ENCODE measurements at places on chromosomes 12 and 14.

DNA sequence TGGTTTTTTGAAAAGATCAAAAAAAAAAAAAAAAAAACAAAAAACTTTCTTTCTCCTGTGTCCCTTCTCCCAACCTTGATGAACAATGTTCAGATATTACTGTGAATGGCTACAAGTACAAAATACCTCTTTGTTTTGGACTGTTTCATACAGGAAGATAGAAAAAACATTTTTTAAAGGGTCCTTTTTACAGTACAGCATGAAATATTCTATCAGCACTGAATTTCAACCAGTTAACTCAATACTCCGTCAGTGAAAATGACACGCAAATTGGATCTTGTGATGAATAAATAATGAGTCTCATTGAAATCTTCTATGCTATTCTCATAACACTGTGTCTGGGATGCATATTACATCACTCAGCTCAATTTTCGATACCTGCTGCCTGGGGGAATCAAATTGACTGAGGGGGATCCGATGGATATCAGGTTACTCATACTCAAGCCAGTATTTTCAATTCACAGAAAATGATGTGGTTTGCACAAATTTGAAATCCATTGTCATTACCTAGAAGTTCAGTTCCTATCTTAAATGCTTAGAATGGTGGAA, 179.6 kb downstream of the TMTC2 start:
- DNase-seq = no peak

- no peak for DNase-seq
Measured at GRCh38 chr12:46567667-46568066, 195.1 kb upstream of the SLC38A2 start.

DNA sequence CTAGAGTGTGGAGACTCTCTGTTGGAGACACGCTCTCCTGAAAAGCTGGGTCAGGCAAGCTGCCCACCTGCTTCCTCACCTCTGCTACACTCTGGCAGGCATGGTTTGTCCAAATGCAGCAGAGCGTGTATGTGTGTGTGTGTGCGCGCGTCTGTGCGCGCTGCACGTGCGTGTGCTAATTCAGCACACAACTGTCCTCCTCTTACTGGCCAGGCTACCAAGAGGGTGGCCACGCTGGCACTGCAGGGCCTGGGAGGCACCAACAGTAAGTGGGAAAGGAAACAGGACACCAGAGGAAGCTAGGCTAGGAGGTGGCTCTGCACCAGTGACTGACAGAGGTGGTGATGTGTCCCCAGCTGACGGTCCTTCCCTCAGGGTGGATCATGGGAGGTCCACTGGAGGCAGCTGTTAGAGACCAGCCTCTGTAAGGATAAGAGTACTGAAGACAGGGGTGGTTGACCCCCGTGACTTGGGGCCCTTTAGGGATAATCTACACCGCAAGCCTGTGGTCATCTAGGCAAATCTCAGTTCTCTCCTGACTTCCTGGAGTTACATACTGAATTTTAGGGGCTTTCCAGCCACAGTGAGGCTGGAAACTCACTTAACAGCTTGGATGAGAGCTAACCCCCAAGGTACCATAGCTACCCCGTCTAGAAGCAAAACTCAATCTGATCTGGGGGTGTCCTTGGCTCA, 15.6 kb upstream of the TFCP2 start:
- DNase-seq = no peak

GRCh38 chr12:119746169-119746568, 78.2 kb downstream of the PRKAB1 start:
- no peak for DNase-seq

- DNase-seq = no peak
Measured at GRCh38 chr14:105412771-105413543, 6.7 kb upstream of the MTA1 start.

- no peak for DNase-seq
Measured at GRCh38 chr14:78172428-78172827, 2.3 kb downstream of the NRXN3 start.

All from central memory CD4-positive, alpha-beta T cell (primary cell).